ENCODE measurements at places on chromosomes 2 and 18.

- DNase-seq: no peak
Observed at GRCh38 chr2:59232394-59233165, 991.5 kb upstream of the FANCL start.

- DNase-seq: no peak
Observed at GRCh38 chr2:132953771-132954170, 283.8 kb upstream of the LYPD1 start.

DNA sequence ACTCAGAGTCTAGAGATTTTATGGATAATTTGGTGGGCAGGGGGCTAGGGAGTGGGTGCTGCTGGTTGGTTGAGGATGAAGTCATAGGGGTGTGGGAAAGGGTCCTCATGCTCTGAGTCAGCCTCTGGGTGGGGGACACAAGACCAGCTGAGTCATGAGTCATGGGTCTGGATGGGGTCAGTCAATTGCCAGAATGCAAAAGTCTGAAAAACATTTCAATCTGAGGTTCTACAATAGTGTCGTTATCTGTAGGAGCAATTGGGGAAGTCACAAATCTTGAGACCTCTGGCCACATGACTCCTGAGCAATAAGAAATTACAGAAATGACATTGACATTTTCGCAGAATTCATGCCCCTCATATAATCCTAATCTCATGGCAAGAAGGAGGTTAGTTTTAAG lies 15.1 kb downstream of the NMS start:
- DNase-seq: no peak

DNA sequence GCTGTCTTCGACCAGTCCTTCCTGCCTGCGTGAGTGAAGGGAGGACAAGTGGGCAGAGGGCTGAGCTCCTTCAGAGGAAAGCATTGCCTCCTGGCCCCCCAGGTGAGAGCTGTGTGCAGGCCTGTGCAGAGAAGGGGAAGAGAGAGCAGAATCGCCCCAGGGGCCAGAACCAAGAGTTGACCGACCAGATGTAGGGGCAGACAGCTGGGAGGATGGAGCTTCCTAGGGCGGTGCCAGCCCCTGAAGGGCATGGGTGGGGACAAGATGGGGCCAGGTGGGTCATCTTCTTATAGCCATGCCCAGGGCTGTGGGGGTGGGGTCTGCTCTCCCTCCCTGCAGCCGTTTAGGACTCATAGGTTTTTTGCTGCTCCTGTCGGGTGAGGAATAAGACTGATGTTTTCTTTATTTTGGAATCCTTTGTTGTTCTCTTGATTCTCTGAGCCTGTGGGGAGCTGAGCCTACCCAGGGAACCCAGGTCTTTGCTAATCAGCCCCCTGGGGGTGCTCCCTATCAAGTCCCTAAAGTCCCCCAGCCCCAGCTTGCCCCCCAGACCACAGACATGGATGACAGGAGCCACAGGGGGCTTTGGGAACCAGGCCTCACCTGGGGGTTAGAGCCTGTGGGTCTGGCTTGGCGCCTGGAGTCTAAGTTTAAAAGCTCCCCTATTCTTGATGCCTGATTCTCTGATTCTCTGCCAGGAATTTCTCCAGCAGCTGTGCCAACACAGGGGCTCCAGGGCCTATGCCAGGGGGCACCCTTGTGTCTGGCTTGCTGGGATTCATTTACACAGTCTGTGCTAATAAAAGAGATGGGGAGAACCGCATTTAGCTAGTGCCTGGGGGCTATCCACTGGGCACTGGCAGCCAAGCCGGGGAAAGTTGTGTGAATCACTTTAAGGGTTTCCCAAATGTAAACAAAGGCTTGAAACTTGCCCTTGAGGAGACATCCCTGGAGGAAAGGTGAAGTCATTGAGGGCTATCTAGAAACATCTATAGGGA lies 9.3 kb upstream of the EFHD1 start:
- no peak for DNase-seq

DNA sequence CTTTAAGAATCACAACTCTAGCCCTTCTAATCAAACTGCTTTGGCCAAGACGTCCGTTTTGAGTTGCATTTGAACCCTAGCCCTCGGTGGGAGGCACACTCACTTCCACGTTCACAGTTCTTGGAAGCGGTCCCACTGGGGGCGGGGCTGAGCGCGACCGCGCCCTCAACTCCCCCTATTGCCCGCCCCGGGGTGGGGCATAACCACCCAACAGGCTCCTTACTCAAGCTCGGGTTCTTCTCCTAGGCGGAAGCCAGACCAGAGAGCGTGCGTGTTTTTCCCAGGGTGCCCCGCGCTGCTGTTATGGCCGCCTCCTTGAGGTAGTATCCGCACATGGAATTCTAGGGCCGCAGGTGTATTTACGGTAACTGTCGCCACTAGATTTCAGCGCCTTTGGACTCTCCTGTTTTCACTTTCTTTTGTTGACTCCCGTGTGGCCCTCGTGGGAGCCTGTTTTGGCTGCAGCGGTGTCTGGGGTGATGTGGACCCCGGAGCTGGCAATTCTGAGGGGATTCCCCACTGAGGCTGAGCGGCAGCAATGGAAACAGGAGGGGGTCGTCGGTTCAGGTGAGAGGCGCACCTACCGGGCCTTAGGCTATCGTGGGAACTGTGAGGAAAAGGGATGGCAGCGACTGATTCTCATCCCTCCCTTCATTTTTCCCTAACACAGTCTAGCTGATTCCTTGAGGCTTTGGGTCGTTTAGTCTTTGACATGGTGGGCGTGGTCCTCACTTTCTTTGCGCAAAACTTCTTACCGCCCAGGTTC lies at the start of gene TTC27:
TSS of gene TTC27 (plus strand) at position 237 of the 766 bp plus-strand sequence. CDS start at position 480, 243 bp downstream.
- peak; percentile 90 for DNase-seq

DNA sequence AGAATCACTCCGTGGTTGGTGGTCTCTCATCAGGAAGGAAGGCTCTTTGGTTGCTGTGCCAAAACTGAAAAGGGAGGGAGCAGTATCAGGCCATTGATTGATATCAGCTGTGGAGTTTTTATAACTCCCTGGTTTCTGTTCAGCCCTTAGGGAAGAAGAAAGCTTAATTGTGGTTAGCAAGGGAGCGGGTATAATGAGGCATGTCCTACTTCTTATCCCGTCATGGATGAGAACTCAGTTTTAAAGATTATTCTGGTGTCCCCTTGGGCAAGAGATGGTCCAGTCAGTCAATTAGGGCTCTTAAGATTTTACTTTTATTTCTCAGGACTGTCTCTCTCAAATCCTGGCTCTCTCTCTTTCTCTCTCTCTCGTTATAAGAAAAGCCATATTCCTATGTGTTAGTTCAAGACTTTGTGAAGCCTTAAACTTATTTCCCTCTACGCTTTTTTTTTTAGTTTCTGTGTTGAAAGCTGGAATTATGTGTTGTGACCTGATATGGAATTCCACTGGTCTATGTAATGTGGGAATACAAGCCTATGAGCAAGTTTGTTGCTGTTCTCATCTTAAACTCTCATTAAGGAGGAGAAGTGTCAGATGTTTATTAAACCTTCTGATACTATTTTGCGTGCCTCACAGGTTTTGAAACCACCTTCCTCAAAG lies 514.0 kb upstream of the CDH2 start:
- no peak for DNase-seq

GRCh38 chr2:12935222-12935621 lies 218.5 kb downstream of the TRIB2 start:
- peak; percentile 18 for DNase-seq

- no peak for DNase-seq
Observed at GRCh38 chr2:38605298-38605830, 2.6 kb upstream of the HNRNPLL start.

DNA sequence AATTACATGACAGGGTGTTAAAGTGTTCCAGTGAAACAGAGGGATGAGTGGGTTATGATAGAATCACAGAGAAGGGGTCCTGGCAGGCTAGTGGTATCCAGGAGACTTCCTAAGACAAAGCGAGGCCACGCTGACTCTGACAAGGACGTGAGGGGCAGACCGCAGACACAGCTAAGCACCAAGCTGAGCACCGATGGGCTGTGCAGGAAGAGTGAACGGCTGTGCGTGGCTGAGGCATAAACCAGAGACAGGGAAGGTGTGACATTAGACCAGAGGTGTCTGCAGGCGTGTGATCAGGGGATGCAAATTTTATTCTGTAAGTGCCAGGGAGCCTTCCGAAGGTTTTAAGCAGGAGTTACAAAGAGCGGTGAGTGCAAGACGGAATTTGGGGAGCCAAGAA lies 69.9 kb downstream of the PRELID3A start:
- DNase-seq: no peak

DNA sequence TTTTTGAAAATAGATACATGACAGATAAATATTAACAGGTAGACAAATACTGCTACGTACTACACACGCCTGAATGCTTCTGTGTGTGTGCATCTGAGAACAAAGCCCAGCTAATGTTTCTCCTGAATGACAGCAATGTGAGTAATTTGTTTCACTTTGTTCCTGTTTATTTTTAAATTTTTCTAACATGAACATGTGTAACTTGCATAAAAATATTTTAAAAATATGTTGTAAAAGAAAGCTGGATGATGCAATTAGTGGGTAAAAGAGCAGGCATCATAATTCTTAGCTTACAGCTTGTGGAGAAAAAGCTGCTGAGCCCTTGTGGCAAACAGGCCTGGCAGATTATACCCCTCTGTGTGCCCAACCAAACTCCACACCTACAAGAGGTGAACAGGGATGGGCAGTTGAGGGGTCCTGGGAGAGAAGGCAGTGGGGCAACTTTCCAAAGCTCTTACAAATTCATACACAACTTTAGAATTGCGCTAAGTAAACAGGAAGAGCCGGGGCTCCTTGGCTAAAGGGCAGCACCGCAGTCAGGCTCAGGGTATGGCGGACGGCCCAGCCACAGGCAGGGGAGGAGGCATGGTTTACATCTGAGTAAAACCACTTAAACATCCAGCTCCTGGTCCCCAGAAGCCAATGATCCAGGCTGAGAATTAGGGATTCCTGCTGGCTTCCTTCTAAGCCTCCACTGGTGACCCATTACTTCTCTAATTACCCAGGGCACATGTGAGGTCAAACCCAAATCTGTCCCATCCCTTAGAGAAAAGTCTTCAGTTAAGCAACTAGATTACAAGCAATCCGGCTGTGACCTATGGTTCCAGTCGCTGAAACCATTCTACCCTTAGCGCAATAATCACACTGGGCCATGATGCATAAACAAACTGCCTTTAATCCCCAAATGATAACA lies 14.0 kb downstream of the PXDN start:
- DNase-seq: no peak
